ENCODE measurements at places on chromosomes 4 and X. TPM values are rescaled to one million over a fixed set of nuclear protein-coding genes. Genes with fewer than 3 reads are reported as not detected.
A peak's percentile ranks its signal among the peaks of the same experiment; 100 is the strongest.

The STOX2 gene
- 1.4 TPM for polyA plus RNA-seq

The PNMA6F gene
- polyA plus RNA-seq, result not detected

The SPANXN3 gene
- not detected for polyA plus RNA-seq

The PDCL2 gene
- not detected for polyA plus RNA-seq

The RIPPLY1 gene
- 3.0 TPM for polyA plus RNA-seq

The NMU gene
- not detected for polyA plus RNA-seq

The C4orf51 gene
- polyA plus RNA-seq, result not detected

The MAGEA10 gene
- not detected for polyA plus RNA-seq

The PNCK gene
- polyA plus RNA-seq, result not detected

DNA sequence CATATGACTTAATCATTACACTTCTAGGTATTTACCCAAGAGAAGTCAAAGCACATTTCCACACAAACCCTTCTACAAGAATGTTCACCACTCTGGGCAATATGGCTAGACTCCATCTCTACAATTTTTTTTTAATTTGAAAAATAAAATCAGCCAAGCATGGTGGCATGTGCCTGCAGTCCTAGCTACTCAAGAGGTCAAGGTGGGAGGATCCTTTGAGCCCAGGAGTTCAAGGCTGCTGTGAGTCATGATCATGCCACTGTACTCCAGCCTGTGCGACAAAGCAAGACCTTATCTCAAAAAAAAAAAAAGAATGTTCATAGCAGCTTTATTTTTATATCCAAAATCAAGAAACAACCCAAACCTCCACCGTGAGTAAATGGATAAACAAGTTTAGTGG lies 70.3 kb upstream of the MBNL3 start:
- DNase-seq, result no peak
- no peaks in the 10 kb centered on the region for H3K4me1 ChIP-seq
- no peaks in the 10 kb centered on the region for H3K27me3 ChIP-seq
- no peaks in the 10 kb centered on the region for H3K36me3 ChIP-seq
- no peak overlapping the region for H3K27ac ChIP-seq

DNA sequence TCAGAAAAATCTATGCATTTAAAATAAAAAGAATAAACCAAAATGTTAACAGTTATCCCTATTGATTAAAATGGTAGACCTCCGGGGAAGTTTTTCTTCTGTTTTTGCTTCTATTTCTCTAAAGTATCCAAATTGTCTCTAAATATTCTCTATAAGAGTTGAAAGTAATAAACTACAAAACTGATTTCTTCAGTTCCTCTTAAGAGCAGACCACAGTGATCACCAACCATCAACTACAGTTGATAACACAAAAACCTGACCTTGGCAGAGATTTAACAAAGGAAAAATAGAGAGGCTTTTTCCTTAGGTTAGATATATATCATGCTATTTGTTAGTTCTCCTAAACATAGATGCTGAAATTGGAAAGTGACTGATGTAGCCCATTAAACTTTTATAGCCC lies 27.3 kb downstream of the DDX60 start:
- H3K4me1 ChIP-seq, result no peaks in the 10 kb centered on the region
- H3K4me3 ChIP-seq, result no peak overlapping the region
- no peak overlapping the region for H3K27ac ChIP-seq
- H3K36me3 ChIP-seq, result no peaks in the 10 kb centered on the region

DNA sequence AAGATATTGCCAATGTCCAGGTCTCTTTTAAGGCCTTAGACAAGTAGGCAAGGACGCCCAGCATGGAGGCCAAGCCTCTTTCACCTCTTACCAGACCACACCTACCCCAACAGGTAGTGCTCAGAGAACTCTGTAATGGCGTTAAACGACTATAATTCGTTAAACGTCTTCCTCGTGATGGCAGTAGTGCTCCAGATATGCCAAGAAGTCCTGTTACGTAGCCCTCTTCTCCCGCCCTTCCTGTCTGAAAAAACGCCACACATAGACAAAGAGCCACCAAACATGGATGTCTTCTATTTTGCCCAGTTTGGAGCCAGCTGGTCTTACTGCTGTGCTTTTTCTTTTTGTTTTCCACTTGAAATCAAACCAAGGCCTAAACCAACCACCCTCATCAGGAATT lies 190.7 kb downstream of the OR13H1 start:
- H3K27me3 ChIP-seq, result no peaks in the 10 kb centered on the region
- no peak overlapping the region for H3K27ac ChIP-seq
- no peak for DNase-seq
- H3K36me3 ChIP-seq, result no peaks in the 10 kb centered on the region
- H3K4me3 ChIP-seq, result no peak overlapping the region

DNA sequence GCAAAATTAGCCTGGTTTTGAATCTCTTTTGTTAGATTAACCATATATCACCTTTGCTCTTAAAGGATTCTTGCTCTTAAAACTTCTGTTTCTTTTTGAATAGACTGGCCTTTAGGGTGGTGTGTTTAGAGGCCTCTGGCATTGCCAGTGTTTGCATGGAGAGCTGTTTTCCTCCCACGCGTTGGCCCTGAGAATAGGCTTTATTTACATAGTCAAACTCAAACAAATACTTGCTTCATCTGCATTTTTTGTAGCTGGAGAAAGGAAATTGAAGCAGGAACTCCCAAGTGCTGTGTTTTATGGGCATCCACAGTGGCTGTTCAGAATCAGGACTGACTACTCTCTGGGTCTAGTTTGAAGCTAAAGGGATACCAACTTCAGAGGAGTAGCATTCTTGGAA lies 2.7 kb downstream of the SHROOM2 start:
- H3K36me3 ChIP-seq, result no peaks in the 10 kb centered on the region
- no peaks in the 10 kb centered on the region for H3K27me3 ChIP-seq
- H3K4me3 ChIP-seq, result no peak overlapping the region
- H3K4me1 ChIP-seq, result peaks cover 23% of the 10 kb centered on the region
- H3K27ac ChIP-seq, result peak overlapping the region; percentile 29
- no peak for DNase-seq

DNA sequence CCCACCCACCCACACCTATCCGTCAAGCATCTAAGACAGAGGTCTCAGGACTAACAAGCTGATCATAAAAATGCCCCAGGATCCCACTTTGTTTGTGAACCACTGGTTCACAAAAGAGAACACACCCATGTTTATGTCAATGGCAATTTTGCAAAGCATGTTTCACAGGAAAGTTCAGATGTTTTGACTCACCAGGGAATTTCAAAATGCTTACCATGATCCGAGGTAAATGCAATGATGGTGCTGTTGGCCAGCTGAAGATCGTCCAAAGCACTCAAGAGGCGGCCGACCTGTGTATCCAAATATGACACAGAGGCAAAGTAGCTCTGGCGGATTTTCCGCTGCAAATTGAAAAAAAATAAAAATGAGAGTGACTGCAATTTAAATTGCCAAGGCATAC lies 15.0 kb downstream of the IDS start:
- no peak overlapping the region for H3K4me3 ChIP-seq
- DNase-seq, result no peak
- no peaks in the 10 kb centered on the region for H3K27me3 ChIP-seq
- H3K4me1 ChIP-seq, result peaks cover 18% of the 10 kb centered on the region

GRCh38 chr4:3285558-3286334 lies 7.1 kb upstream of the RGS12 start:
- no peak overlapping the region for H3K27ac ChIP-seq
- H3K36me3 ChIP-seq, result peaks cover 2% of the 10 kb centered on the region
- DNase-seq, result peak; percentile 34
- H3K4me1 ChIP-seq, result no peaks in the 10 kb centered on the region
- H3K4me3 ChIP-seq, result no peak overlapping the region
- peaks cover 2% of the 10 kb centered on the region for H3K27me3 ChIP-seq

GRCh38 chr4:26105337-26105736 lies 191.3 kb downstream of the SMIM20 start:
- H3K27me3 ChIP-seq, result no peaks in the 10 kb centered on the region
- no peak for DNase-seq
- no peak overlapping the region for H3K4me3 ChIP-seq
- no peak overlapping the region for H3K27ac ChIP-seq
- H3K4me1 ChIP-seq, result no peaks in the 10 kb centered on the region

GRCh38 chr4:20194123-20195013 lies 57.3 kb upstream of the SLIT2 start:
- H3K4me1 ChIP-seq, result no peaks in the 10 kb centered on the region
- H3K27me3 ChIP-seq, result no peaks in the 10 kb centered on the region
- H3K4me3 ChIP-seq, result no peak overlapping the region
- DNase-seq, result no peak
- no peak overlapping the region for H3K27ac ChIP-seq
- no peaks in the 10 kb centered on the region for H3K36me3 ChIP-seq

GRCh38 chrX:93741811-93742210 lies 67.8 kb downstream of the FAM133A start:
- H3K27me3 ChIP-seq, result no peaks in the 10 kb centered on the region
- H3K4me3 ChIP-seq, result no peak overlapping the region
- H3K4me1 ChIP-seq, result no peaks in the 10 kb centered on the region
- no peaks in the 10 kb centered on the region for H3K36me3 ChIP-seq

DNA sequence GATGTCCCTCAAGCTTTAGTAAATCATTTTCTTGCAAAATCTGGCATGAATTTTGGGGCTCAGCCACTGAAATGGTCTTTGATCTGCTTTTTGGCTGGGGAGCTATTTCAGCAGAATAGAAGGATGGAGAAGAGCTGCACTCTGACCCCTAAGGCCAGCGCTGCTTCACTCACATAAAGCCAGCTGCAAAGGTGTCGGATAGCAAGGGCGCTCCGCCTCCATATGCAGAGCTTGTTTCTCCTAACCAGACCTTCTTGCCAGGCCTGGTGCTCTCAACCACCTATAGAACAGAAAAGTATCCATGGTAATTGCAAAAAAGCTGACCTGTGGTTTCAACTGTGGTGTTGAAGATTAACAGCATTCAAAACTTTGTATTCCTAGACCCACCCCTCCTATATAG lies 24.1 kb upstream of the COQ2 start:
- H3K27me3 ChIP-seq, result no peaks in the 10 kb centered on the region
- no peaks in the 10 kb centered on the region for H3K4me1 ChIP-seq
- H3K36me3 ChIP-seq, result no peaks in the 10 kb centered on the region
- H3K4me3 ChIP-seq, result no peak overlapping the region
- DNase-seq, result no peak
- H3K27ac ChIP-seq, result no peak overlapping the region

GRCh38 chrX:133033010-133033409 lies 63.9 kb downstream of the USP26 start:
- H3K36me3 ChIP-seq, result no peaks in the 10 kb centered on the region
- no peak for DNase-seq
- H3K27me3 ChIP-seq, result no peaks in the 10 kb centered on the region
- no peak overlapping the region for H3K27ac ChIP-seq
- H3K4me3 ChIP-seq, result no peak overlapping the region

GRCh38 chr4:59630922-59631321 lies 1569.2 kb upstream of the ADGRL3 start:
- DNase-seq, result no peak
- no peaks in the 10 kb centered on the region for H3K4me1 ChIP-seq
- no peak overlapping the region for H3K4me3 ChIP-seq
- H3K27ac ChIP-seq, result no peak overlapping the region
- H3K36me3 ChIP-seq, result no peaks in the 10 kb centered on the region

GRCh38 chr4:37767546-37767945 lies 58.9 kb upstream of the PGM2 start:
- H3K27ac ChIP-seq, result no peak overlapping the region
- DNase-seq, result peak; percentile 40
- no peak overlapping the region for H3K4me3 ChIP-seq

DNA sequence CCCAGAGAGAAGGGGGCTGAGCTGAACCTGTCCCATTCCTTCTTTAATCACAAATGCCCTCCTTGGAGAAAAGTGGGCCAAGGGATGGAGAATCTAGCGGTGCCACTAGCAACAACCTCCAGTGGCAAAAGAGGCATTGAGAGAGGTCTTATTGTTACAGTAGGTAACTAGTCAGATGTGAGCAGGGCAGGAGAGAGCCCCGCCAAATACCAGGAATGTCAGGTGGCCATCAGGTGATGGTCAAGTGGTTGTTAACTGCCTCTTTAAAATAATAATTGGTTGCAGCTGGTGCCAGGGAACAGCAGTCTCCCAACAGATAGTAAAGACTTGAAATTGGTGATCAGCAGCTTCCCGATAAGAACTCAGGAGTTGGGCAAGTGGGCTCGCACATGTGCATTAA lies 116.1 kb downstream of the EVC2 start:
- no peak overlapping the region for H3K4me3 ChIP-seq
- DNase-seq, result no peak
- no peaks in the 10 kb centered on the region for H3K4me1 ChIP-seq
- H3K36me3 ChIP-seq, result no peaks in the 10 kb centered on the region
- no peak overlapping the region for H3K27ac ChIP-seq
- H3K27me3 ChIP-seq, result no peaks in the 10 kb centered on the region

- no peaks in the 10 kb centered on the region for H3K27me3 ChIP-seq
- H3K4me1 ChIP-seq, result peaks cover 8% of the 10 kb centered on the region
- no peak overlapping the region for H3K4me3 ChIP-seq
- no peak overlapping the region for H3K27ac ChIP-seq
- no peaks in the 10 kb centered on the region for H3K36me3 ChIP-seq
Observed at GRCh38 chr4:183136855-183137254, 37.8 kb downstream of the WWC2 start.

- peaks cover 9% of the 10 kb centered on the region for H3K4me1 ChIP-seq
- H3K27ac ChIP-seq, result no peak overlapping the region
- DNase-seq, result no peak
- no peaks in the 10 kb centered on the region for H3K36me3 ChIP-seq
Observed at GRCh38 chr4:109947918-109948317, 35.2 kb downstream of the EGF start.

GRCh38 chr4:167622481-167623240 lies 388.4 kb upstream of the SPOCK3 start:
- peak overlapping the region; percentile 33 for H3K4me3 ChIP-seq
- peak; percentile 42 for DNase-seq
- H3K36me3 ChIP-seq, result no peaks in the 10 kb centered on the region
- no peaks in the 10 kb centered on the region for H3K27me3 ChIP-seq
- no peaks in the 10 kb centered on the region for H3K4me1 ChIP-seq

GRCh38 chr4:152052451-152053057 lies 291.7 kb upstream of the GATB start:
- DNase-seq, result no peak
- H3K27ac ChIP-seq, result no peak overlapping the region
- peaks cover 3% of the 10 kb centered on the region for H3K27me3 ChIP-seq
- H3K4me3 ChIP-seq, result no peak overlapping the region

GRCh38 chrX:24150051-24150790 lies 692 bp downstream of the ZFX start:
- peak; percentile 81 for DNase-seq
- H3K4me1 ChIP-seq, result peaks cover 66% of the 10 kb centered on the region
- H3K27ac ChIP-seq, result peak overlapping the region; percentile 90

GRCh38 chr4:145041378-145041777 lies 56.6 kb downstream of the ANAPC10 start:
- no peak overlapping the region for H3K4me3 ChIP-seq
- no peak for DNase-seq
- H3K27ac ChIP-seq, result no peak overlapping the region
- H3K27me3 ChIP-seq, result no peaks in the 10 kb centered on the region
- no peaks in the 10 kb centered on the region for H3K4me1 ChIP-seq

DNA sequence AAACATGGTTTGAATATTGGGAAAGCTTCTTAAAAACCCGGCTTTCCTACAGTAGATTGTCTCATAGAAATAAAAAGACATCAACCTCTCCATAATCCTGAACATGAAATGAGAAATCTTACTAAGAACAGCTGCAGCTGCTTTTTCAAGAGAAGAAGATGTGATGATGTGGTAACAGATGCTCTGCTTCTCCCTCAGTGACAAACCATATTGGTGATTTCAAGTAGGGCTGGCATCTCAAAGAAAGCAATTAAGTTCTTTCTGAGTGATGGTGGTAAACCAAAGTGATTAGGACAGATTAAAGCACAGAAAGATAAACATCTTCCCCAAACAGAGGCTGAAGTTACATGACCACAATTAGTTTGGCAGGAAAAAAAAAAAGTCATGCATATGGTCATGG lies 1477.7 kb downstream of the RAPGEF2 start:
- H3K4me1 ChIP-seq, result no peaks in the 10 kb centered on the region
- no peaks in the 10 kb centered on the region for H3K27me3 ChIP-seq
- no peak for DNase-seq
- H3K4me3 ChIP-seq, result no peak overlapping the region
- H3K36me3 ChIP-seq, result no peaks in the 10 kb centered on the region

All from liver (tissue), 10 donors.